Activated naive CD4-positive, alpha-beta T cell (primary cell): ENCODE measurements at places on chromosomes 1 and 21.
A peak's percentile ranks its signal among the peaks of the same experiment; 100 is the strongest.

DNA sequence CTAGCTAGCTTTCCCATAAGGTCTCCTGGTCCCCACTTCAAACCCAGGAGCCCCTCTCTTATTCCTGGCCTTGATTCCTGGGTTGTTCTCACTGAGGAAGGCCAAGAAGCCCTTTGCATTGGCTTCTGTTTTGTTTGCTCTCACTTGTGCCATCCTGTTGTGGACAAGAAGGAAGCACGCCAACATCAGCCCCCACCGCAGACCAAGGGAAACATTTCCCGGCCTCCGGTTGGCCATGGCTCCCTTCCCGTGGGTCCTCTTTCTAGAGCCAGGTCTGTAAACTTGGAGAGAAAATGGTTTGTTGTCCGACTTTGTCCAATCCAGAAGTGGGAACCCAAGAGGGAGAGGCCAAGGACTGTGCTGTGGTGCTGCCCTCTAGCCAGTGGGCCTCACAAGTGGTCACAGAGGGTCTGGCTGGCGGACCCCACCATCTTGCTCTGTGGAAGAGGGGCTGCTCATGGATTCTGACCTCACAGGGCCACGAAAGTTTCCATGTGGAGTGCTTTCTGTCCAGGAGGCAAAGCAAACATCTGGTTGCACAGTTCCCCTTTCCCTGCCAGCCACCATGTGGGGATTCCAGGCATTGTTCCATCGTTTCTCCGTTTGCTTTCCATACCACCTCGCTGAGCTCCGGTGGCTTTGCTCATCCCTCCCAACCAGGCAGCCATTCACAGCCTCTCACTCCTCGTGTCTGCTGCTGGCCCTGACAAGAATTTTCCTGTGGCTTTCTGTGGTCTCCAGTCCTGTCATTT lies 18.9 kb upstream of the TENT5C start:
- DNase-seq: no peak

DNA sequence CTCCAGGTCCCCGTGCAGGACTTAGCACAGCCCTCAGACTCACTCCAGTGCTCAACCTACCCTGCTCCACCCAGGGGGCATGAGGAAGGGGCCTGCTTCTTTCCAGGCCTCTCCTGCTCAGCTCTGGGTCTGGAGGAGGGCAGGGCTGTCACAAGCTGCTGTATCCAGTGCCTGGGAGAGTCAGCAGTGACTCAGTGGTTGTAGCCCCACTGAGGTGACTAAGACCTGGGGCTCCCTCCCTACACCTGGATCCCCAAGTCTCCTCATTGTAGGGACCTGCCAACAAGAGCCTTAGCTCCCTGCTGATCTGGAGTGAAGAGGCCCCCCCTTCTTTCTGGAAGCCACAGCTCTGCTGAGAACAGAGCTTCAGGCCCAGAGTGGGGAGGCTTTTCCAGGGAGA lies 36.1 kb upstream of the FAM131C start:
- no peak for DNase-seq

DNA sequence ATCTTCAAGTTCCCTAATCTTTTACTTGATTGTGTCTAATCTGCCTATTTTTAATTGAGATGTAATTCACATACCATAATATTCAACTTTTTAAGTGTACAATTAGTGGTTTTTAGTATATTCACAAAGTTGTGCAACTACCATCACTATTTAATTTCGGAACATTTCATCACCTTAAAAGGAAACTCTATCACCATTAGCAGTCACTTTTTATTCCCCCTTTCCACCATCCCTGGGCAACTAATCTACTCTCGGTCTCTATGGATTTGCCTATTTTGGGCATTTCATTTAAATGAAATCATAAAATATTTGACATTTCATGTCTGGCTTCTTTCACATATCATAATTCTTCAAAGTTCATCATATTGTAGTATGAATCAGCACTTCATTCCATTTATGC lies 30.6 kb upstream of the HYI start:
- DNase-seq: no peak

DNA sequence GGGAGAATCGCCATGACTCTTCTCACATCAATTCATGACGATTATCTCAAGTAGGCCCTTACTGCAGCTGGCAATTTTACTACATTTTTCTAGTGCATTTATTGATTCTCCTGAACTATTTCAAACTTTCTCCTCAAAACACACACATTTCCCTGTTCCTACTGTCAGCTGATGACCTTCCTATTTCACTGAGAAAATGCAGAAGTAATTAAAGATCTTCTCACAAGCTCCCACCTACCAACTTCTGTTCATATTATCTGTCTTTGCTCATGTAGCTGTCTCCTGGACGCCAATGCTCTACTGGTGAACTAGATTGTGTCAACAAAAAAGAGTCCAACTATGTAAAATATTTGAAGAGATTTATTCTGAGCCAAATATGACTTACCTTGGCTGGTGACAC lies 36.4 kb upstream of the FASLG start:
- DNase-seq: no peak

GRCh38 chr1:210394281-210394821 lies 65.6 kb downstream of the HHAT start:
- DNase-seq: no peak

- no peak for DNase-seq
Observed at GRCh38 chr1:39105841-39106765, 80.0 kb downstream of the NDUFS5 start.

DNA sequence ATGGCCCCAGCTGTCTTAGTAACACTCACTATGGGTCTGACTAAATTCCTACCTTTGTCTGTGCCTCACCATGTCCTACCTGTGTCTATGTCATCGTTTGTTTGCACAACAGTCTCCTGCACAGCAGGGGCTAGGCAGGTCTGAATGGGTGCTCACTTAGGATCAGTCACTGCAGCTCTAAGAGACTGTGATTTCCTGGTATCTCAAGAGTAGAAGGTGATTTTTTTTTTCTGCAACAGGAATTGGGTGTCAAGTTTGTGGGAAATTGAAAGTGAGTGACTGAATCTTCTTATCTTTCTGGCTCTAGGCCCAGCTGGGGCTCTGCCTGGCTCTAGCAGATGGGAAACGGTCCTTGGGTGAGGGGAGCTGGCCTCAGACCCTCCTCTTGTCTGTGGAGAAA lies 46.4 kb upstream of the TRABD2B start:
- DNase-seq: no peak

GRCh38 chr21:44353191-44353970 lies at the start of gene TRPM2:
Gene TRPM2, plus strand, starts transcription at chr21:44353621. Its CDS starts 80 bp downstream, at chr21:44353701.
- DNase-seq: no peak

GRCh38 chr1:78375996-78376395 lies 114.8 kb upstream of the PTGFR start:
- no peak for DNase-seq

DNA sequence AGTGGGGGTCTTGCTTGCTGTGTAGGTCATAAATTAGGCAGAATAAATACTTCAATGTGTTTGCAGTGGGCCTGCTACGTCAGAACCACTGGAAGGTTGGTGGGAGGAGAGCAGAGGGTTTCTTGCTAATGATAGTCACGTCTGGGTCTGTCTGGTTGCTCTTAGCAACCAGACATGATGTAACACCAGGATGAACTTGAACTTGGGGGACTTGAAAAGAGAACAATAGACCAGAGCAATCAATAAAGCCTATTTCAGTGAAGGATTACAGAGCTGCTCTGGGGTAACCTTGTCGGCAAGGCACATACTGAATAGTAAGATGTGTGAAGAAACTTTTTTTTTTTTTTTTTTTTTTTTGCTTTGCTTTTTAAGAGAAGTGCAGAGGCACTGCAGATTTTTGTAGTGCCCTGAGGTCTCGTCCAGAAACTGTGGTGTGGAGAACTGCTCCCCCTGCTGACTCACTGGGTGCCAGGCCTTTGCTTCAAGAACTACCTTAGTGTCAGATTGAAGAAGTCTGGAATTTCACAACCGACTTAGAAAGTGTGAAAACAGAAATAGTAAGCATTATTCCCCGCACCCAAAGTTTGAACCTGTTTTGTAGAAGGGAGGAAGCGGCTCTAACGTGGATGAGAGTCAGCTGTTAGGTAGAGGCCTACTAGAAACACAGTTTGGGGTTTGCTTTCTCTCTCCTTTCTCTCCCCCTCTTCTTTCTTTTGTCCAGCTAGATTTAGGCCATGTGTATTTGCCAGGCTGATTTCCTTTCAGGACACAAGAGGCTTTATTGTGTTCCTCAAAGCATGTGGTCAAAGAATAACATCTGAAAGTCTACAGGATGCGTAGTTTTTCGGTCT lies 271.6 kb downstream of the TM2D1 start:
- DNase-seq: peak; percentile 30

GRCh38 chr1:920521-920920 lies 3.2 kb upstream of the SAMD11 start:
- no peak for DNase-seq

DNA sequence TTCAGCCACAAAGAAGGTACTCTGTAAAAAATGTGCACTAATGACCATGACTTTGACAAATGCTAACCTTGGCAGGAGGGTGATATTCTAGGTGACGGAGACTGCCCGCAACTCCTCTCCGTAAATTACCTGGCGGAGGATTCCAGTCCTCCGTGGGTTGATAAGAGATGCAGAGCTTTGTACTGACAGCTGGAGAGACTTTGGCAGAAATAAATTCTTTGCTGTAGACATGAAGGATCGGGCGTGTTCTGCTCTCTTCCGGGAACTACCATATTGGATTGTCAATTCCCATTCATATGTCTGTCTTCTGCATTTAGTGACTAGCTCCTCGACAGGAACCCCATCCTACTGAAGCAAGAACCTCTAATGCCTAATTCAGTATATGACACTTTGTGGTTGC lies 158.3 kb upstream of the KAZN start:
- DNase-seq: no peak

GRCh38 chr21:45655124-45655523 lies 11.6 kb downstream of the PCBP3 start:
- DNase-seq: no peak

DNA sequence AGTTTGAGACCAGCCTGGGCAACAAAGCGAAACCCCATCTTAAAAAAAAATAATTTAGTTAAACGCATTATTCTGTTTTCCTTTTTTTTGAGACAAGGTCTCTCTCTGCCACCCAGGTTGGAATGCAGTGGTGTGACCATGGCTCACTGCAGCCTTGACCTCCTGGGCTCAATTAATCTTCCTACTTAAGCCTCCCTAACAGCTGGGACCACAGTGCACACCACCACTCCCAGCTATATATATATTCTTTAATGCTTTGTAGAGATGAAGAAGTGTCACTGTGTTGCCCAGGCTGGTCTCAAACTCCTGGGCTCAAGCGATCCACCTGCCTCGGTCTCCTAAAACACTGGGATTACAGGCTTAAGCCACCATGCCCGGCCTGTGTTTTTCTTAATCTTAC lies 7.7 kb upstream of the KLF17 start:
- DNase-seq: no peak

GRCh38 chr1:63955370-63956145 lies 181.7 kb downstream of the ROR1 start:
- no peak for DNase-seq

- DNase-seq: no peak
Observed at GRCh38 chr21:14875186-14875585, 189.6 kb downstream of the NRIP1 start.

- DNase-seq: no peak
Observed at GRCh38 chr1:24386241-24386640, 27.3 kb downstream of the STPG1 start.

- DNase-seq: no peak
Observed at GRCh38 chr1:76471536-76471935, 395.7 kb upstream of the ST6GALNAC5 start.

DNA sequence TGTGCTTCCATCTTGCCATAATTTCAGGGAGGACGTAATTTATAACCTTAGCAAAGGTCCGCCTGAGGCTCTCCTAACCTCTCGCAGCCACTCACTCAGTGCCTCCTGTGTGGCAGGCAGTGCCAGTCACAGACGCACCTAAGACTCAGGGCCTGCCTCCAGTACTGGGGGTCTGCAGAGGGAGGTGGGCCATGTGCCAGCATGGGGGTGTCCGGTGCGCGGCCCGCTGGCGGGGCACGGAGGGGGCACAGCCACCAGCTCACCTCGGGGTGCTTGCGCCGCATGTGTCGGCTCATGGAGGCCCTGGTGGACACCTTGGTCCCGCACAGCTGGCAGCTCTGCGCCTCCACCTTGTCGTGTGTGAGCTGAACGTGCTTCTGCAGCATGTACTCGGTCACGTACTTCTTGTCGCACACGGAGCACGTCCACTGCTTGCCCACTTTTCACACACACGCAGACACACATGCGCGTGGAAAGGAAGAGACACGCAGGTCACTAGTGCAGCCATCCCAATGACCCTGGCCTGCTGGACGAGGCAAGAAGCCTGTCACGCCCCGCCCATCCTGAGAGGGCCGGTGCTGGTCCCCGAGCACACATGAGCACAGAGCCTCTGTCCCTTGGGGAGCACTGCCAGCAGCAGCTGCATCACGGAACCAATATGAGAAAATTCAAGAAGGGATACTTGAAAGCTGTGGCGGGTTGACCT lies 43.2 kb upstream of the RIPK4 start:
- no peak for DNase-seq

- no peak for DNase-seq
Observed at GRCh38 chr1:218785928-218786327, 387.8 kb upstream of the LYPLAL1 start.

DNA sequence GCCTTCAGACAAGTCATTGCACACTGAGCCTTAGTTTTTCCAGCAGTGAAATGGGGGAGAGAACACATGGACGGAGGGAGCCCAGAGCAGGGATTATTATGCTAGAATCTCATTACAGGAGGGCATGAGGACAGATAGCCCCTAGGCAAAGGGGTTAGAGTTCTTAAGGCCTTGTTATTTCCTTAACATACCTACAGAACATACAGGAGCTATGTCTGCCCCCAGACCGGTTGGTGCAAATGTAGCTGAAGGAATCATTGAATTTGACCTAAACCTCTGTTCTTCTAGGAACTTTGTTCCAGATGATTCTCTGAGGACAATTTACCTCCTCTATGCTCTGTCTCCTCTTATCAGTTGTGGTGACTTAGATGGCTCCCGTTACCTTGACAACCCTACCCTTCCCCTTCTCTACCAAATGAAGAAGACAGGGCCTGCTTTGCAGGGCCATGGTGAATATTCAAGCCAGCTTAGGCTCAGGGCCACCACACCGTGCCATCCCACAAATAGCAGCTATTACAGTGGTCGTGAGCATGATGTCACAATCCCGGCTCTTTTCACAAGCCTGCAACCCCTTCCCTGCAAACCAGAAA lies 156.9 kb downstream of the IGSF21 start:
- no peak for DNase-seq

DNA sequence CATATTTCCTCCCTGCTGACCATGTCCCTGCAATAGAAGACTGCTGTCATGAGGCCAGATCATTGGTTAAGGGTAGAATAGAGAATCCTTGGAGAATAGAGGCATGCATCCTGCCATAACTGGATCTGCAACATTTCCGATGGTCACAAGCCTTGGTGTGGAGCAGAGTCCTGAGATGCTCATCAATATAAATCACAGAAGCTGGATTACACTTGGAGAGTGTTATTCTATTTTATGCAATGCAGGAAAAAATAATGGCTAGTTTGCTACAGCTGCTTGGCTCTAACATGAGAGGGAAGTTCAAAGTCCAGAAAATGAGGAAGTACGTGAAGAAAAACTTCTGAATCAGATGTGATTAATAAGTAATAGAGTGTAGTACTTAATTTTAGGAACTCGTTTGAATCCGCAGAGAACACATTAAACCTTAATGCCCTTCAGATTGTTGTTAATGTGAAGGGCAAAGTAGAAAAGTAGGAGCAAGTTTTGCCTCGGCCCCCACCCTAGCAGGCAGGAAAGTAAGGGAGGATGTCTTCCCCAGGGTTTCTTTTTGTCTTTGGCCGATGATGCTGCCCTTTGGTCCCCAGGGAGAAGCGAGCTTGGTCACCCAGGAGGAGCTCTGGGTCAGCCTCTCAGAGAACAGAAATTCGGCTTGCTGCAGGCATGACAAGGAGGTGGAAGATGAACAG lies 59.5 kb downstream of the KCNK1 start:
- no peak for DNase-seq

- peak; percentile 10 for DNase-seq
Observed at GRCh38 chr1:5423109-5423508, 569.1 kb downstream of the NPHP4 start.
